ENCODE measurements at places on chromosomes 1 and 21.

- no peak for DNase-seq
Measured at GRCh38 chr1:23356471-23357137, 12.5 kb upstream of the HNRNPR start.

DNA sequence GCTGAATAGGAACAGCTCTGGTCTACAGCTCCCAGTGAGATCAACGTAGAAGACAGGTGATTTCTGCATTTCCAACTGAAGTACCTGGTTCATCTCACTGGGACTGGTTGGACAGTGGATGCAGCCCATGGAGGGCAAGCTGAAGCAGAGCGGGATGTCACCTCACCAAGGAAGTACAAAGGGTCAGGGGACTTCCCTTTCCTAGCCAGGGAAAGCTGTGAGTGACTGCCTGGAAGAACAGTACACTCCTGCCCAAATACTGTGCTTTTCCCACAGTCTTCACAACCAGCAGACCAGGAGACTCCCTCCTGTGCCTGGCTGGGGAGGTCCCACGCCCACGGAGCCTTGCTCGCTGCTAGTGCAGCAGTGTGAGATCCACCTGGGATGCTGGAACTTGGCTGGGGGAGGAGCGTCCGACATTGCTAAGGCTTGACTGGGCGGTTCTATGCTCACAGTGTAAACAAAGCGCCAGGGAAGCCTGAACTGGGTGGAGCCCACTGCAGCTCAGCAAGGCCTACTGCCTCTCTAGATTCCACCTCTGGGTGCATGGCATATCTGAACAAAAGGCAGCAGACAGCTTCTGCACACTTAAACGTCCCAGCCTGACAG is 14.7 kb downstream of the CR1L start:
- DNase-seq: no peak

- no peak for DNase-seq
Measured at GRCh38 chr21:34074283-34075090, 1.1 kb downstream of the MRPS6 start.

DNA sequence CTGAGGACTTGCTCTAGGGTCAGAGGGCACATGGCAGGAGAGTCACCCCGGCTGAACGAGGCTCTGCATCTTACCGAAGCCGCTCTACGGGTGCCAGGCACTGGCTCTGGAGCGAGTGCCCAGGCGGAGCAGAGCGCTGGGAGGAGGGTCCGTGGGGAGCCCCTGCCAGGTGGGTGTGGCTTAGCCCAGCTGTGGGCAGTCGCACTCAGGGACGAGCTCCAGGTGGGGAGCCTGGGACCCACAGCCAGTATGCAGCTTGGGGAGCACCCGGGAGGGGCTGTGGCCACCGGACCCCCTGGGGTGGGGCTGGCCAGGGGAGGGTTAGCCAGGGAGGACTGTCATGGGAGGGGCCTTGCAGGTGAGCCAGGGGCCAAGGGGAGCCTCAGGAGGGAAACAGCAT is 3.8 kb downstream of the AGRN start:
- no peak for DNase-seq

- no peak for DNase-seq
Measured at GRCh38 chr1:114338191-114338890, 172.7 kb downstream of the TRIM33 start.

DNA sequence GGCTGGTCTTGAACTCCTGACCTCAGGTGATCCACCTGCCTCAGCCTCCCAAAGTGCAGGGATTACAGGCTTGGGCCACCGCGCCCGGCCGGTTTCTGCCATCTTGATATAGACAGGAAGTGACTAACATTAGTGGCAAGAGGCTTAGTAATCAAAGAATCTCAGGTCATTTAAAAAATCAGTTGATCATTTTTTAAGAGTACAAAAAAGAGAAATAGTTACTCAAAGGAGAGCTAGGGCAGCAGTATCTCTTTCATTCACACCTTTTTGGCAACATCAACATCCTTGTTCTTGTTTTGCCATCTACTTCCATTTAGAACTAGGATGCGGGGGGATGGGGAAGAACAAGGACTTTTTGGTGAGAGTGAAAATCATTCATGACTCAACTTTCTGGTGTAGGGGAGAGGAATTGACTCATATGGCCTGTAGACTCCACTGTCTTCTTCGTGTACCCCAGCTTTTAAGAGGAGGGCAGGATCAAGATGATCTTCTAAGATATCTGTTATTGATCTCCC is 8.8 kb downstream of the FCRLB start:
- DNase-seq: no peak

- DNase-seq: no peak
Measured at GRCh38 chr1:61618193-61618592, 106.7 kb downstream of the TM2D1 start.

DNA sequence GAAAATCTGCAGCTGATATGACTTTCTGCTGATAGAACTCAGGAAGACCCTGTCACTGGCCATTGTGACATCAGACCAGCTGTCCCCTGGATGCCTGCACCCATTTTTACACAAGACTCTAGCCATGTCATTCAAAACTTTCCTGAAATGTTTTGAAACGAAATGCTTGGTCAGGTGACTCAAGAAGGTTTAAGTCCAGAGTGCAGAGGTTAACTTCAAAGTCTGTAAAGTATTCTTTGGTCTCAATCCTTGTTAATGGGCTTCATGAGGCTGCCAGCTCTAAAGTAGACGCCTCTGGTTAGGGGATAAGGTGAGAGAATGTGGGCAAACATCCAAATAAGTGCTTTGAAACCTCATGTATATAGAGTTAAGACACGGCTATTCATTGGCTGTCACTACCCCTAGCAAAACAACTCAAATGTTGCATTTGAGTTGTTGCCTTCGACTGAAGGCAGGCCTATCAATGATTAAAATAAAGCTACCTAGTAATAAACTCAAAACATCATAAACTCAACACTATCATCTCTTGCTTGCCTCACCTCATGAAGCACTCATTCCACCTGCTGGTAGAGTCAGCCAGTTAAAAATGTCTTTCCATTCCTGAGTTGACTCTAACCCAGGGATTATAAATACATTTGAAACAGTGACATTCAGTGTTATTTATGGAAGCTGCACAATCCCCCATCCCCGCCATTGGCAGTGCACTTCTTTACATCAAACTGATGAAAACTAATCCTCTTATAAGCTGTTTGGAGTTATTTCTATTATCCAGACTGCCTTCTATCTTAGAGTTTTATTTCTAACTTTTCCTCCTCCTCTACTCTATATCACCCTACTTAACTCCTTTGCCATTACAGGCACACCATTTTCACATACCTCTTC is 26.0 kb downstream of the RABIF start:
- DNase-seq: no peak

GRCh38 chr1:19750101-19750881 is 49.4 kb downstream of the TMCO4 start:
- no peak for DNase-seq

DNA sequence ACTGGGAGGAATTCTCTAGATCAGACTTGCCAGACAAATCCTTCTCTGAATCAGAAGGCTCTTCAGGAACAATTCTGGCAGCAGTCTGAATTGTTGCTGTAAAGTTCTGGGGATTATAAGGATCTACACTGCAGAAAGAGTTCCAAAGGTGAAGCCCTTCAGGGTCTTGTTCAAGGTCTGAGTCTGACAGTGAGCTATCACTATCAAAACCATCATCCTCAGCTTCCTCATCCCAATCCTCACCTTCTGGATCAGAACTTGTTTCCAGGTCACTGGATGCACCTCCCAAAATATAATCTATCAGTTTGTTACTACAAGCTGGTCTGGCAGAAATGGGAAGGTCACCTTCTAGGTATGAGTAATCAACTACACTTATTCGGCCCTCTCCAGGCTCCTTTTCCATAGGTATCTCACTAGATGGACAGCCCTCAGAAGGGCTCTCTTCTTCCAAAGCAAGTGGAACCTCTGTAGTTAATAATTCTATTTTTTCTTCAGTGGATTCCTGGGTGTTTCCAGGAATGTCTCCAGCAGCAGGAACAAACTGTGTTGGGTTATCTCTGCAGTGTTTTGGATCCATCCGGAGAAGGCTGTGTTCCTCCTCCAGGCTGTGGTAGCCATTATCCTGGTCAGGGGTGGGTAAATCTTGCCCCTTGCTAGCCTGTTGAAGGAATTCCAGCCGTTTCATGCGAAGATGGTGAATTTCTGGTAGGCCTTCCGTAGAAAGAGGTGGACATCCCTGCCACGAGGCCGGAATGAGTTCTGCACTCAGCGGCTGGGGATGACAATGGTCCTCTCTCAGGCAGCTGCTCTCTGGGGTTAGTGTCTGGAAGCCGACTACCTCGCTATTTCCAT is 1.6 kb downstream of the PPP1R15B start:
- DNase-seq: no peak

- DNase-seq: no peak
Measured at GRCh38 chr1:74681001-74681400, 7.4 kb upstream of the ERICH3 start.

All from NCI-H510A treated with DMSO at 0.1 percent for 48 hours (cell line).